Esophagus squamous epithelium (tissue), 5 donors: ENCODE measurements at places on chromosomes 5 and 9.

DNA sequence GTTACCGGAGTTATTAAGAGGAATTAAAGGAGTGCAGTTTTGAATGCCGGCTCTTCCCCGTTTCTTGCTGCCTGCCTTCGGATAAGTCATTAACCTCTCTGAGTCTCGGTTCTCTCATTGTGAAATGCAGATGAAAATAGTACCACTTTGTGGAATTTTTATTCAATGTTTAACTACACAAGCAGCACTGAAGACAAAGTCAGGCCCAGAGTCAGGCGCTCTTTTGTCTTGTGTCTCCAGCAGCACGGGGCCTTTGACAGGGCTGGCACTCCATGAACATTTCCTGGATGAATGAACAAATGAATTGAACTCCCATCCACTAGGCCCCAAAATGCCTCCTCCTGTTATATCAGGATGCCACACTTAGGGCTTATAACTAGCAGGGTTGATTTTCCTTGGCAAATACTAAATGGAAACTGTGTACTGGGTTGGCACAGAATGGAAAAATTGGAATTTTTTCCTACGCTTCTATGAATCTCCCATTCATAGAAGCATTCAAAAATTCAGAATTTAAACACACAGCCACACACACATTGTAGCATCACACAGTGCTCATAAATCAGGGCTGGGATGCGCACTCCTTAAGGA is 332.8 kb downstream of the MLLT3 start:
- DNase-seq, result no peak

DNA sequence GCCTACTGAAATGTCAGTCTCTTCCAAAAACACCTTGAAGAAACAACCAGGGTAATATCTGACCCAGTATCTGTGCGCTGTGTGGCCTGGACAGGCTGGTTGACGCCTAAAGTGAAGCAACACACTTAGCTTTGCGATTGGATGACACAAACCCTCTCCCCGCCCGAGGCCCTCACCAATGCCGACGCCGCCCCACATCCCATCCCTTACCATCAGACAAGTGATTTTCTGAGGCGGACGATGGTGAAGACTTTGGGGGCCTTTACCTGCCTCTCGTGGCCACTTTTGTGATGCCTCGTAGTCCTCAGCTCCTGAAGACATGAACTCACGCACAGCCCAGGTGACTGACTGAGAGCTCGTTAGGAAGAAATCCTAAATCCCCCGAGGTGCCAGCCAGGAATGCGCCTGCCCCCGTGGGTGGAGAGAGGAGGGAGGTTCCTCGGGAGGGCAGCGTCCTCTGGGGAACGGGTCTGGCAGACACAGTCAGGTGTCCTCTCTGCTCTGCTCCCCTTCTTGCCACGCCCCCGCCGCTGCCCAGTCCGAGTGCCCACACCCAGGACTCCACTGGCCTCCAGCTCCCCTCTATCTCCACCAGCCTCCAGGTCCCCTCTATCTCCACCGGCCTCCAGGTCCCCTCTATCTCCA is 31.0 kb upstream of the RXRA start:
- DNase-seq, result no peak

DNA sequence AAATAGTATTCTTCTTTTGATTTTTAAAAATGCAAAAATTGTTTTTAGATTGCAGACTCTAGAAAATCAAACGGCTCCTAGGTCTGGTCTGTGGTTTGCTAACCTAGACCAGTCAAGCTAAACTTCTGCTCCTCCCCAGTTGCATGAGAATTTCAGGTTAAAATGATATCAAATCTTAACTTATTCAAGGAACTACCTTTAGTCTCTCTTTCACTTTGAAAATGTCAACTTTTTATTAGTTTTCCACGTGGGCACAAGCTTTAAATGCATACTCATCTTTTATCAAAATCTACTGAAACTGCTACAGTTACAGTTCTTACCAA is 8.8 kb downstream of the CAMK4 start:
- DNase-seq, result no peak

DNA sequence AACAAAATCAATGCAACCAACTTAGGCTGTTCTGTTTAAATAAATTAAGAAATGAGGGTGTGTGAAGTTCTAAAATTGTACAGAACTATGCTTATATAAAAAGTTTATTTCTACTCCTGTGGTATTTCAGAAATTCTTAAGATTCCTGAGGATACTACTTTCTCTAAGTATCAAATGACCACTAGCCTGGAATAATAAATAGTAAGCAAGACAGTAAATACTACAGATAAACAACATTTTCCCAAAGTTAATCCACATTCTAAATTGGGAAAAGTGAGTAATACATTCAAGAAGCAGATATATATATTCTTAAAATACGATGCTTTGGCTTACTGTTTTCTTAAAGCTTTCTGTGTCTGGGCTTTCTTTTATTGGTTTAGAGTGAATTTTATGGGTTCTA is 29.5 kb downstream of the CCNH start:
- DNase-seq, result no peak

- no peak for DNase-seq
These were observed 70.3 kb upstream of the NEURL1B start for GRCh38 chr5:172570594-172571334.

GRCh38 chr5:54611290-54611951 is 93.9 kb downstream of the SNX18 start:
- DNase-seq, result no peak

GRCh38 chr9:137277329-137278041 is at the start of gene TOR4A:
Gene TOR4A (plus strand): TSS chr9:137277726. CDS start chr9:137278690, 964 bp downstream.
- peak; percentile 58 for DNase-seq
